A549 treated with DMSO at 1 μM for 4 hours (cell line): ENCODE measurements at places on chromosomes 13 and 19. TPM values are rescaled to one million over a fixed set of nuclear protein-coding genes. Genes with fewer than 3 reads are reported as not detected.

Gene TNNI3
- total RNA-seq: 7.0 to 9.0 TPM (median 8.4 TPM) in 5 replicates

Gene KIR2DL4
- total RNA-seq: not detected in 5 replicates

Gene COL5A3
- 4.1 to 5.4 TPM (median 4.2 TPM) in 5 replicates for total RNA-seq

Gene CAPNS1
- total RNA-seq: 1,600 to 2,176 TPM (median 2,055 TPM) in 5 replicates

Gene ATG4D
- 19.2 to 23.6 TPM (median 22.5 TPM) in 5 replicates for total RNA-seq

Gene FUT2
- total RNA-seq: not detected in 5 replicates

Gene ZNF43
- 3.1 to 4.7 TPM (median 3.6 TPM) in 5 replicates for total RNA-seq

Gene KLK2
- 0.09 to 0.17 TPM in 2 of 5 replicates, not detected in the others for total RNA-seq

Gene A1BG
- 9.9 to 13.7 TPM (median 12.2 TPM) in 5 replicates for total RNA-seq

Gene PIN1
- 61.3 to 76.3 TPM (median 72.9 TPM) in 5 replicates for total RNA-seq

Gene SOHLH2
- not detected in 5 replicates for total RNA-seq

Gene RCBTB1
- 7.0 to 10.9 TPM (median 9.2 TPM) in 5 replicates for total RNA-seq

Gene PNMA8B
- not detected in 5 replicates for total RNA-seq

Gene ATXN8OS
- not detected in 5 replicates for total RNA-seq

Gene CACNA1A
- 0.09 to 0.31 TPM (median 0.18 TPM) in 5 replicates for total RNA-seq

Gene BRME1
- 0.27 to 0.42 TPM (median 0.32 TPM) in 4 of 5 replicates, not detected in the other for total RNA-seq

Gene TSPAN16
- total RNA-seq: not detected in 5 replicates

Gene ZNF600
- total RNA-seq: 0.11 to 0.39 TPM (median 0.19 TPM) in 5 replicates

Gene CD79A
- total RNA-seq: 1.1 to 1.2 TPM (median 1.1 TPM) in 5 replicates

Gene ZNF780B
- 4.5 to 7.9 TPM (median 6.9 TPM) in 5 replicates for total RNA-seq

Gene HMGB1
- 492 to 686 TPM (median 564 TPM) in 5 replicates for total RNA-seq

Gene POU2F2
- total RNA-seq: 0.33 to 0.63 TPM (median 0.46 TPM) in 5 replicates

Gene TSSK6
- total RNA-seq: 0.83 to 2.1 TPM (median 1.6 TPM) in 5 replicates

Gene KLK8
- total RNA-seq: not detected in 5 replicates

Gene ZNF577
- 0.06 to 0.08 TPM (median 0.07 TPM) in 3 of 5 replicates, not detected in the others for total RNA-seq

Gene ARHGAP45
- 1.1 to 2.0 TPM (median 1.9 TPM) in 5 replicates for total RNA-seq

Gene ANGPTL8
- total RNA-seq: not detected in 5 replicates

Gene MRPL4
- total RNA-seq: 61.4 to 79.0 TPM (median 69.4 TPM) in 5 replicates

Gene LGI4
- total RNA-seq: 0.09 to 0.31 TPM (median 0.20 TPM) in 4 of 5 replicates, not detected in the other

Gene CEACAM1
- 1.2 to 2.3 TPM (median 1.7 TPM) in 5 replicates for total RNA-seq

Gene LILRB4
- not detected in 5 replicates for total RNA-seq

Gene SULT2A1
- total RNA-seq: not detected in 5 replicates

Gene PEX11G
- total RNA-seq: 1.7 to 2.3 TPM (median 1.9 TPM) in 5 replicates

Gene CLEC17A
- total RNA-seq: not detected in 5 replicates

Gene OR4F17
- not detected in 5 replicates for total RNA-seq

Gene DCT
- not detected in 5 replicates for total RNA-seq

Gene C19orf81
- 2.1 to 10.3 TPM (median 9.1 TPM) in 5 replicates for total RNA-seq
